ENCODE measurements at places on chromosomes 1 and 21.

DNA sequence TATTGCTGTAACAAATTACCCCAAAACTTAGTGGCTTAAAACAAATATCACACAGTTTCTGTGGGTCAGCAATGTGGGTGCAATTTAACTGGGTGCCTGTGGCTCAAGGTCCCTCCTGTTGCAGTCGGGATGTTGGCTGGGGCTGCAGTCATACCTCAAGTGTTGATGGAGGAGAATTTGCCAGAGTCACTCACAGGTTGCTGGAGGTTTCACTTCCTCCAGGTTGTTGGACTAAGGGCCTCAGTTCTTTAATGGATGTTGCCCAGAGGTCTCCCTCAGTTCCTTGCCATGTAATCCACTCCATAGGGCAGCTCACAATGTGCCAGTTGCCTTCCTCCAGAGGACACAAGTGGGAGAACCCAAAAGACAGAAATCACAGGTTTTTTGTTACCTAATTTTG is 2.5 kb upstream of the TAF13 start:
- DNase-seq = no peak

GRCh38 chr1:204725821-204726448 is 40.4 kb upstream of the LRRN2 start:
- no peak for DNase-seq

DNA sequence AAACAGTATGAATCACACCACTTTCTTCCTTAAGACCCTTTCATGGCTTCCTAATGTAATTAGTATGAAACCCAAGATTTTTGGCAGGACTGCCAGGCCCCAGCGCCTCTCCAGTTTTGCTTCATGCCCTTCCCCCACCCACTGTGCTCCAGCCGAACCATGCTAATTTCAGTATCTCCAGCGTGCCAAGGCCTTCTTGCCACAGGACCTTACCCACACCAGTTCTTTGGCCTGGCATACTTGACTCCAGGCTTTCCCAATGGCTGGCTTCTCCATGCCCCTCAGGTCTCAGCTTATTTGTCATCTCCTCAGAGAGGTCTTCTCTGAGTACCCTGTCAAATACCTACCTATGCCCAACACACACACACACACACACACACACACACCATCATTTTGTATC is 38.5 kb downstream of the ACP6 start:
- DNase-seq = no peak

- no peak for DNase-seq
Observed at GRCh38 chr1:87956072-87956471, 627.4 kb downstream of the LMO4 start.

- no peak for DNase-seq
Observed at GRCh38 chr1:38038861-38039260, 7.7 kb downstream of the POU3F1 start.

DNA sequence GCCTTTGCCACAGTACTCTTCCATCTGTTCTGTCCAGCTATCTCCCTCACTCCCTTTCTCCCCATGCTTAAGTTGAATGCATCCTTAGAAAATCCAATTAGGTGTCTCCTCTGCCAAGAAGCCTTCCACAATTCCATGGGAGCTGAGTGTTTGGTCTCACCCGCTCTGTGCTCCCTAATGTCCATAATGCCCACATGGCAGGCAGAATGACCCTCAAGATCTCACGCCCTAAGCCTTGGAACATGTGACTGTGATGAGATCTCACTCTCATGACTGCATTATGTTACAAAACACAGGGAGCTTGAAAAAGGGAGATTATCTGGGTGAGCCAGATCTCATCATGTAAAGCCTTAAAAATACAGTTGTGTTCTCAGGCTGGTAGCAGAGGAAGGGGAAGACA is 229.4 kb downstream of the OMA1 start:
- DNase-seq = no peak

- DNase-seq = no peak
Observed at GRCh38 chr1:201328576-201328975, 45.3 kb downstream of the PKP1 start.

GRCh38 chr1:92480200-92480812 is 6.4 kb downstream of the GFI1 start:
- DNase-seq = no peak

Data from stimulated activated CD8-positive, alpha-beta memory T cell treated with anti-CD3 and anti-CD28 coated beads, Interleukin-4, amount 100 ng/mL, for 4 hours (primary cell).